ENCODE measurements at places on chromosomes 6 and 20.

- DNase-seq, result no peak
These were observed 42.1 kb downstream of the KLHL31 start for GRCh38 chr6:53623497-53623896.

GRCh38 chr6:40541556-40542174 is 45.5 kb downstream of the LRFN2 start:
- DNase-seq, result no peak

GRCh38 chr20:45779011-45779915 is 12.4 kb downstream of the WFDC3 start:
- DNase-seq, result peak; percentile 96

- no peak for DNase-seq
These were observed 14.6 kb upstream of the STK35 start for GRCh38 chr20:2086980-2087377.

DNA sequence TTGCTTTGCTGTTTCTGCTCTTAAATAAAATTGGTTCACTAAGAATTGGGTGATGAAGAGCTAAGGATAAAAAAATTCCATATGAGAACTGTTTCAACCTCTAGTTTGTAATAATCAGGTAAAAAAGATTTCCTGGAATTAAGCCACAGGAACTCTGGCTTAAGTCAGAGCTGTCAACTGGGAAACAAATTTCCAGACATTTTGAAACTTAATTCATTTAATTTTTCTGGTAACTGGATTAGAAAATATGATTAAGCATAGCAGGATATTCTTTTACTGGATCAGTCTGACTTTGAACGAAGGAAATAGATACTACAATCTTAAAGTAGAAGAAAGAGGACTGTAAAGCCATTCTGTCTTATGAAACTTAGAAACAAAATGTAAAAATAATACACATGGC is 1.3 kb upstream of the VIP start:
- DNase-seq, result no peak

DNA sequence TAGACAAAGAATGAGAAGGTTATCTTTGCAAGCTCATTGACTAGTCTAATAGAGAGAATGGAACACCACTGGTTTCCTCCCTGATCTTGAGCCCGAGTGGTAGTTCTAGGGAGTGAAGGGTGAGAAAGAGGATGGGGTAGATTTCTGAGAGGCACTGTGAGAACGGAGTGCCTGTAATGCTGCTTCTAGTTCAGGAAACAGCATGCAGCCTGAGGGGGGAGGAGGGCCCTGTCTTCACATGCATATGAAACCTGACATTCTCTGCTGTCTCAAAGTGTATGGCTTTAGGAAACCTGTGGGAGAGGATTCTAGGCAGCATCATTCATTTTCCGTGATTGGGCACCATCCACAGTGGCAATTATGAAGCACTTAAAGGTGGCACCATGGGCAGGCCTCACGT is 259.4 kb upstream of the MAN1A1 start:
- DNase-seq, result no peak

GRCh38 chr6:92647630-92648029 is 771.7 kb downstream of the EPHA7 start:
- DNase-seq, result no peak

GRCh38 chr20:19889011-19889953 is 127.9 kb upstream of the NAA20 start:
- DNase-seq, result no peak

- DNase-seq, result no peak
These were observed 18.1 kb upstream of the NOL7 start for GRCh38 chr6:13597073-13597472.

GRCh38 chr6:18293076-18293904 is 29.0 kb upstream of the DEK start:
- no peak for DNase-seq

GRCh38 chr6:125858427-125859320 is 67.9 kb downstream of the NCOA7 start:
- no peak for DNase-seq

DNA sequence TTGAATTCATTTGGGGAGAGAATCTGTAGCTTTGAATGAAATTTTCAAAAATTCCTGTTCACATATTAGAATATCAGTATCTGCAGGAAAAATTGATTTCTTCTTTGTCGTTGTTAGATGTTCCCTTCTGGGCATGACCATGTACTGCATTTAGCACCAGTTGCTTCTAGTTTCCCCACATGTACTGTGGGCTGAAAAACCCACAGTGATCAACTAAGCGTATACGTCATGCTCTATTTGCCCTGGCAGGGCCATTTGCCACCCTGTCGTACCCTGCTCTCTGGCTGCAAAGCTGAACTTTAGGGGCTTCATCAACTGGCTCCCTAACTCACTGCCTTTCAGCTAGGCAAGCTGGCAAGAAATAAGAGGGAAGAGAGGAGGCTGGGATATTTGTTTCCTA is 340.7 kb upstream of the TSHZ2 start:
- DNase-seq, result no peak

DNA sequence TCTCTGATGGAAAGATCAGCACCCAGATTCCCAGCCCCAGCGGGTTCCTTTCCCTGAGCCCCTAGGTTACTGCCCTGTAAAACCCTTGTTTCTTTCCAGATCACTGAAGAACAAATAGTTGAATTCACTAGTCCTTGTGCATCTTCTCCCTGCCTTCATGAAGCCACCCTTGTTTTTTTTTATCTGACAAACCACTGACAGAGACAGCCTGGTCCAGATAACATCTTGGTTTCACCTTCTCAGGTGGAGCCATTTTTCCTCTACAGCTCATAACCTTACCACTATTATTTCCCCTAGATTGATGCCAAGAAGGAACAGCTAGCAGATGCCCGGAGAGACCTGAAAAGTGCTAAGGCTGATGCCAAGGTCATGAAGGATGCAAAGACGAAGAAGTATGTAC is 15.9 kb upstream of the PLCG1 start:
- no peak for DNase-seq

GRCh38 chr20:41443691-41444090 is 77.1 kb upstream of the EMILIN3 start:
- DNase-seq, result no peak

- DNase-seq, result no peak
These were observed 70.9 kb downstream of the LCA5 start for GRCh38 chr6:79466207-79466834.
